ENCODE measurements at places on chromosomes 16 and 17.

DNA sequence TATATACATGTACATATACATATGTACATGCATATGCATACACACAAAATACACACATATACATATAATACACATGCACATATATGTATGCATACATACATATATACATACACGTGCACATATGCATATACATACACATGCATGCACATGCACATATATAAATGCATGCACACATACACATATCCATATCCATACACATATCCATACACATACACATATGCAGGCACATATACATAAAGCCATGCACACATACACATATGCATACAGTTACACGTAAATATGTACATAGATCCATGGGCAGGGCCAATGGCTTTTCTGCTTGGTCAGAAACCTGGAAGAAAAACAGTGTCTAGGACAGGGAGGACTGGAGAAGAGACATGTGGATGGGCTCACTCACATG, 23.9 kb upstream of the USP10 start:
- no peak for DNase-seq

DNA sequence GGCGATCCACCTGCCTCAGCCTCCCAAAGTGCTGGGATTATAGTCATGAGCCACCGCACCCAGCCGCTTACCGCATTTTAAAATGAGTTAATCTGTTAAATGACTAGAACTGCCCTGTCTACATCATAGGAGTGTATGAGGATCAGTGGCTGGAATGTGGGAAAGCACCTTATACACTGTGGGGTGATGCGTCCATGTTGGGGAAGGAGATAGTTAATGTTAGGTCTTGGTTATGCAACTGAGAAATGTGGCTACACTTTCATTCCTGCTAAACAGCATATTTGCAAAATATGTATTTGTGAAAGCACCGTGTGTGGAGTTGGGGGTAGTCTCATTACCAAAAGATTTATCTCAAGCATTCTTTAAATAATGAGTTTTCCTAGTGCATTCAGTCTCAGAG, 107.6 kb downstream of the SPACA3 start:
- no peak for DNase-seq

GRCh38 chr17:82821554-82821953, 18.3 kb downstream of the ZNF750 start:
- no peak for DNase-seq

DNA sequence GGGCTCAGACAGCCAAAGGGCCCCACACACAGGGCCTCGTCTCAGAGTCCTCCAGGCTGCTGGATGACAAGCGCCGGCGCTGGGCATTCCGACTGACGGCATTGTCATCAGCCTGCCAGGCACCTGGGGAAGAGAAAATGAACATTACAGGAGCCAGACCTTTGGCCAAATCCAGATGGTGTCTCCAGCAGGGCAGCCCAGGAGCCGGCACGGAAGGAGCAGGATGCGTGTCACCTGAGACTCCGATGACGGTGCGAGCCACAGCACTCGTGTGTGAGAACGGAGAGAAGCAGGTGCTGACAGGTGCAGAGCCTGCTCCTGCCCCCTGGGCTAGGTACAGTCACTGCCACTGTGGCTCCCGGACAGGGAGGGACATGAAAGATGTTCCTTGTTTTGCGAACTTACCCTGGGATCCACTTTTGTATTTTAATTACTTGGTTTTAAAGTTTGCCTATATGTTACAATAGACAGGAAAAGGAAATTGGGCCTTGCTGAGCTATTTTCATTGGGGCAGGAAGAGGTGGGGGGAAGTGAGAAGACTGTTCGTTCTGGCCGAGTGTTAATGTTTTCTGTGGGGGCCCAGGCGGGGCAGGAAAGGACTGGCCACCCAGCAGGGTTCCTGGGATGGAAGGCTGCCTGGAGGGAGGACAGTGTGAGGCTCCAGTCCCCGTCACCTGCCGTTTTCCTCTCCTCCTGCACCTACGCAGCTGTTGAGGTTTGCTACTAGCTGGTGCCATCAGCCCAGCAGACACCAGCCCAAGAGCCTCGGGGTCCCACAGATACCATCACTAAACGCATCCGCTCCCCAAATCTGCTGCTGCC, 4.4 kb upstream of the FOXJ1 start:
- DNase-seq, result peak; percentile 42

DNA sequence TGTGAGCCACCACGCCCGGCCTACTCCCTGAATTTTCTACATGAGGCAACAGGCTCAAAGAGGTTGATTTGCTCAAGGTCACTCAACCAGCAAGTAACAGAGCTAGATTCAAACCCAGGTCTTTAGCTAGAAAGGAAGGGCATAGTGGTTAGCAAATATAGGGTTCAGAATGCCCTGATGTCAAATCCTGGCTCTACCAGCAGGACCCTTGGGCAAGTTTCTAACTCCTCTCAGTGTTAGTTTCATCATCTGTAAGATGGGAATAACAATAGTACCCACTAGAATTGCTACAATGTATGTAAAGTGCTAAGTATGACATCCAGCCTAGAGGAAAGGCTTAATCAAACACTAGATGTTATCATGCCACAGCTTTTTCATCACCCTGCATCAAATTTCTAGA, 19.1 kb upstream of the CYB5B start:
- no peak for DNase-seq

DNA sequence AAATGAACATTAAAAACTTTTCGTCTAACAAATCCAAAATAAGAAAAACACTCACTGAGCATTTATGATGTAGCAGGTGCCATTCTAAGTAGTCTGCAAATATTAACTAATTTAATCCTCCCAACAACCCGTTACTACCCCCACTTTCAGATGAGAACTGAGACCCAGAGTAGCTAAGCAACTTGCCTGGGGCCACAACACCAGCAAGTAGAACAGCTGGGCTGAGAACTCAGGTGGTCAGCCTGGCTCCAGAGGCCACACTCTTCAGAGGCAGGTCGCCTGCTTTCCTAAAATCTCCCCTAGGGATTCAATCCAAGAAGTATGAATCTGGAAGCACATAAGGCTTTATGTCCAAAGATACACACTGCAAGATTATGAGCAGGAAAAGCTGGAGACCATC, 6.2 kb downstream of the MBTPS1 start:
- no peak for DNase-seq

GRCh38 chr17:46773676-46774075, 44.8 kb downstream of the WNT3 start:
- DNase-seq, result no peak

DNA sequence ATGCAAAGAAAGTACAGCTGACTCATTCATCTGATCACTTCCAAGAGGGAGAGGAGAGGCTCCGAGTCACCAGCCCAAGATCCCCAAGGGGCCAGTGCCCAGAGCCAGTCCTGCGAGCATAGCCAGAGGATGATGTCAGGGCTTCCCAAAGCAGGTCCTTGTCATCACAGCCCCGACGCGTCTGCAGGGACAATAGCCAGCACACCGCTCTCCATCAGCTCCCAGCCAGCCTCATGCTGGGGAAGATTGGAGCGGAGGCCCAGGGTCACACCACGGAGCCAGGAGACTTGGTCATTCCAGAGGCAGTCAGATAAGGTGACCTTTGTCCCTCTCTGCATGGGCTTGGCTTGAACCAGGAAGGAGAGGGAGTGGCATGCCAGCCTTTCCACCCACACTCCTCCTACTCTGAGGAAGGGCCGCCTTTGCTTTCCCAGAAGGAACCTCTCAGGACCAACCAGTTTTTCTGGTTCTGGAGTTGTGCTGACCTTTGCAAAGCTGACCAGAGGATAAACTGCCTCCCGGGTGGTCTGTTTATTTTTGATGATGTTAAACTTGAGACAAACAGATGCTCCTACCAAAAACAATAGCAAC, 58.3 kb upstream of the ARHGAP44 start:
- DNase-seq, result no peak

DNA sequence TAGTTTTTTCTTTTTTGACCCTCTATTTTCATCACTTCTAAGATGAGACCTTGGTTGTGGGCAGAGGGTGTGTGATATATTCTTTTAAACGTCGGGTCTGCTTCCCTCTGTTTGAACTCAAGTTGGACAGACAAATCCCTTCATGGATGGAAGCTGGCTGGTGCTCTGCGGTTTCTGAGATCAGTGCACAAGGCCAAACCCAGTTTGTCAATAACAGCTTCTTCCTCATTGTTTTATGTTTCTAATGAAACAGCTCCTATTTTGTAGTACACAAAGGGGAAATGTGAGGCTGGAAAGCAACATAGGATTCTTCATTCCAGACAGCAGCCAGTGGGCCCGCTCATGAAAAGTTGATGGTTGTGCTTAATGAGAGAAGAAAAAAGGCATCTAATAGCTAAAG, 159.6 kb downstream of the PRKCA start:
- DNase-seq, result no peak

DNA sequence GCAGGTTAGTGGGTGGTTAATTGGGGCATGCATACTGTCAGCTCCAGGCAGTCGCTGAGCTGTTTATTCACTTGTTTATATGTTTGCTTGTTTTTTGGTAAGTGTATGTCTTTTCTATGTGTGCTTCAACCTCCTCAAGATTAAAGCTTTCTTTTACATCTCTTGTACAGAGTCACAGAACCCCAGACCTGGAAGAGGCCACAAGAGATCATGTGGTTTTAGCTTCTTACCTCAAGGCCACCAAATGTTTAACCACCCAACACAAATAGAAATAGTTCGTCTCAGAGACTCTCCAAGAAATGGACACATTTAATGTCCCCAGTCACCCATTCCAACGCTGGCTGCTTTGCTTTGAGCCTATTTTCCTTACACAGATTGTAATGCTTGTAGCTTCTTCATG, 11.8 kb upstream of the TMEM98 start:
- no peak for DNase-seq

GRCh38 chr17:29445844-29446243, 55.7 kb downstream of the TAOK1 start:
- no peak for DNase-seq

- DNase-seq, result no peak
These were observed 38.7 kb downstream of the MYO18A start for GRCh38 chr17:29141514-29141876.

GRCh38 chr17:19752216-19753050, 4.3 kb upstream of the ALDH3A1 start:
- DNase-seq, result no peak

DNA sequence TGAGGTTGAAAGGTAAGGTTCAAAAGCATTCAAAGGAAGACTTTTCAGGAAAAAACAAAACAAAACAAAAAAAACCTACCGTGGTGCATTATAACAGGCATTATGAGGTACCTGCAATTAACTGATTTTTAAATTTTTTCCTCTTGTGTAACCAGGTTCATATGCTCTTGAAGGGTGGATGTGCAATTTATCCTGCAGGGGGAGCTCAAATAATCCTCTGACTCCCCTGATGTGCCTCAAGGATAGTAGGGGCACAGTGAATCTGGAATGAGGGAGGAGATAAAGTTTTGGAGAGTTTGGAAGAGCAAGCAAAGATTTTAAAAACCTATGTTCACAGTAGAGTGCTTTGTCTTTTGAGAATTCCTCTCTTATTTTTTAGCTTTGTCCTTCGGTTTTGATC, 1349.4 kb downstream of the CDH8 start:
- no peak for DNase-seq

DNA sequence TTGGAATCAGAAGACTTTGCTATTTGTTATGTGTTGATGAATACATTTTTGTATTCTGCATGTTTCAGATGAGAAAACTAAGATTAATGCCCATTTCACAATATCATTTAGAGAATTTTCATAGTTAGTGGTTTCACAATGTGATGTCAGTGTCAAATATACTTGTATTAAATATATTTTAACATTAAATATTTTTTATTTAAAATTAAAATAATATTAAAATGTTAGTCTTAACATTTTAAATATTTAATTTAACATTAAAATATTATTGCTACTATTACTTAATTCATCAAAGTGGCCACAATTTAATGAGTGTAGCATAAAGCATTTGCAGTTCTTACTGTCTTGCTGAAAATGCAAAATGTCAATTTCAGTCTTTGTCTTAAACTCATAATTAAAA, 478.8 kb downstream of the KCNJ2 start:
- DNase-seq, result no peak

- DNase-seq, result no peak
These were observed 10.9 kb downstream of the CETP start for GRCh38 chr16:56972403-56973293.

GRCh38 chr16:23505180-23505665, 5.1 kb downstream of the GGA2 start:
- no peak for DNase-seq

DNA sequence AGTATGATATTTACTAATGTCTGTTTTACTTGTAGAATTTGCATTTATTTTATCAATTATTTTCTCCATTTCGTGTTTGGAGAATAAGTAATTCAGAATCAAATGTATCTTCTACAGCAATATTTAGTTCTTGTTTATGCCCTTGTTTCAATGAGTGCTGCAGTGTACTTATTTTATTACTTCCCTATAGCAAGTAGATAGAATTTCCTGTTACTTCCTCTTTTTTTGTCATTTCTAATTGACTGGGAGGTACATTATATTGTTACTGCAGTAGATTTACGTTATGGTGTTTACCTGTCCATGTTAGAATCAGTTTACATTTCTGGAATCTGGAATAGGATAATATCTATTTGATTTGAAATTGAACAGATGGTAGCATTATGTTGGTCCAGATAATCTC, 71.2 kb downstream of the OMG start:
- DNase-seq, result no peak

DNA sequence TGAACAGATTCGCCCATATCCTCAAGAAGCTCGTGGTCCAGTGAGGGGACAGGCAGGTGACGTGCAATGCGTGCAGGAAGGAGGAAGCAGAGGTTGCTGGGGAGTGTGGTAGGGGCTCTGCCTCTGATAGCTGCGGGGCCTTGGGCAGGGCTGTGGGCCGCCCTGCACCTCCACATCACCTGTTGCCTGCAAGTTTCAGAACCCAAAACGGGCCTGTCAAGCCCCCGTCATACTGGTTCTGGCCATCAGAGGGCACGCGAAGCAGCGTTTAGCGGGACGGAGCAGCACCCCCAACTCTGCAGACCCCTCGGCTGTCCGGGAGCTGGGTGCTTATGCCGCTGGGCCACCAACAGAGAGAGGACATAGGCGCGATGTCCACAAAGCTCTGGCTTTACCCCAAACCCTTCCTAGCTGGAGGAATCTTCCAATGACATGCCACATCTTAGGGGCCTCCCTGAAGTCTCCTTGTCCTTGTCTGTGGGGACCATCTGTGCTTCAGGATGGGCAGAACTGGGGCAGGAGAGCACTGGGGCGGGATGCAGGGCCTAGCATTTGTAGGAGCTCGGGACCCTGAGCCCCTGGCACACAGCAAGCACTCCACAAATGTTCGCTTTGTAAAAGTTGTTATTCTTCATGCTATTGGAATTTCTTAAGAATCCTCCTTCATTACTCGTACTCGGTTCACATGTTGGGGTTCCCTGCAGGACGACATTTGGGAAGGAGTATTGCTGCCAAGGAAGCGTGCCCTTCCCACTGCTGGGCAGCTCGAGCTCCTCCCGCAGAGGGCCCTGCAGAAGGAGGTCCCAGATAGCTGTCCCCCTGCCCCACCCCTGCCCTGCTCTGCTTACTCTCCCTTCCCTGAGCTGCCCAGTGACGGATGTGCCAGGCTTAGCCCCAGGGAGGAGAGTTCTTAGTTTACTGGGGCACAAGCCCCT, 64.3 kb downstream of the CNGB1 start:
- DNase-seq, result no peak

All from RWPE2 (cell line).